ENCODE measurements at places on chromosomes 2 and 18. TPM values are rescaled to one million over a fixed set of nuclear protein-coding genes. Genes with fewer than 3 reads are reported as not detected.

DNA sequence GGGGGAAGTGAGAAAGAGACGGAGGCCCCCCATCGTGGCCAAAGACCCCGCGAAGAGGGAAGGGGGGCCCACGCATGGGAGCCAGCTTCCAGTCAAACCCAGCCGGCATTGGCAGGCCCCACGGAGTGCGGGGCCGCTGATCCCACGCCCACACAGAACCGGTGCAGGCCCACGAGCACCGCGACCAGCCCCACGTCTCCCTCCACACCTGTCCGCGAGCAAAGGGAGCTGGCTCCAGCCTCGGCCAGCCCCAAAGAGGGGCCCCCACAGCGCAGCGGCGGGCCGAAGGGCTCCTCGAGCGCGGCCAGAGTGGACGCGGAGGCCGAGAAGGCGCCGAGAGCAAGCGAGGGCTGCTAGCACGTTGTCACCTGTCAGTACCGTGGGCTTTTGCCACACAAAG, 125.0 kb upstream of the TWIST2 start:
- DNase-seq = no peak
- no peaks in the 10 kb centered on the region for H3K36me3 ChIP-seq
- H3K27ac ChIP-seq = no peak overlapping the region
- no peak overlapping the region for H3K4me3 ChIP-seq

GRCh38 chr2:67255933-67256615, 141.1 kb upstream of the ETAA1 start:
- DNase-seq = no peak
- no peaks in the 10 kb centered on the region for H3K36me3 ChIP-seq
- peaks cover 2% of the 10 kb centered on the region for H3K27me3 ChIP-seq

DNA sequence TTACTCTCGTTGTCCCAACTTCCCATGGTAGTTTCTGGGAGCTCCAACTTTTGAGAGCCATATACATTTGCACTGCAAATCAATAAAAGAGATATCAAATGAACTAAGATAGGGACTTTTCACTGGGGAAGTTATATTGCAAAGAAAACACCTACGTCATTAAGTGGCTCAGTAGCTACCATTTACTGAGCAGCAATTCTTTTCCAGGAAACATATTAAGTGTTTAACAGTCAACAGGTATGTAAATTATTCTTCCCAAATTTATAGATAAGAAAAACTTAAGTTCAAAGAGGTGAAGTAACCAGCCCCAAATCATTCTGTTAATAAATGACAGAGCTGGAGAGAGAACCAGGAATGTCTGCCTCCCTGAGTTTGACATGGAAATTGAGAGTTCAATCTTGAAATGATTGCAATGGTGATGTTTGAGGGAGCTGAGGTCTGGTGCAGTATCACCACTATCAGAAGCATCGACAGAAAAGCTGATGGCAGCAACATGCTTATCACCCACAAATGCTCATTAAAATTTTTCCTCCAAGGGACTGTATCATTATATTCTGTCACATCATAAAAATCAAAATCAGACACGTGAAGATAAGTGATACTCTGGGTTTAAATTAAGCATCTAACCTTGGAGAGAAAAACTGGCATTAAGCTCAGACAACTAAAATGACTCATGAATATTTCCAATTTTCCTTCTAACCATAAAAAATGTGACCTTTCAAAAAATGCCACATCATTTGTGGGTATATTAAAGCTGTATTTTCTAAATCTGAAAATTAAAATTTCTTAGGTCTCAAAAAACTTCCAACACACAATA, 43.4 kb downstream of the GAREM1 start:
- no peak overlapping the region for H3K27ac ChIP-seq
- peaks cover 1% of the 10 kb centered on the region for H3K4me1 ChIP-seq
- no peak for DNase-seq
- H3K4me3 ChIP-seq = no peak overlapping the region
- no peaks in the 10 kb centered on the region for H3K36me3 ChIP-seq
- H3K27me3 ChIP-seq = peaks cover 1% of the 10 kb centered on the region

DNA sequence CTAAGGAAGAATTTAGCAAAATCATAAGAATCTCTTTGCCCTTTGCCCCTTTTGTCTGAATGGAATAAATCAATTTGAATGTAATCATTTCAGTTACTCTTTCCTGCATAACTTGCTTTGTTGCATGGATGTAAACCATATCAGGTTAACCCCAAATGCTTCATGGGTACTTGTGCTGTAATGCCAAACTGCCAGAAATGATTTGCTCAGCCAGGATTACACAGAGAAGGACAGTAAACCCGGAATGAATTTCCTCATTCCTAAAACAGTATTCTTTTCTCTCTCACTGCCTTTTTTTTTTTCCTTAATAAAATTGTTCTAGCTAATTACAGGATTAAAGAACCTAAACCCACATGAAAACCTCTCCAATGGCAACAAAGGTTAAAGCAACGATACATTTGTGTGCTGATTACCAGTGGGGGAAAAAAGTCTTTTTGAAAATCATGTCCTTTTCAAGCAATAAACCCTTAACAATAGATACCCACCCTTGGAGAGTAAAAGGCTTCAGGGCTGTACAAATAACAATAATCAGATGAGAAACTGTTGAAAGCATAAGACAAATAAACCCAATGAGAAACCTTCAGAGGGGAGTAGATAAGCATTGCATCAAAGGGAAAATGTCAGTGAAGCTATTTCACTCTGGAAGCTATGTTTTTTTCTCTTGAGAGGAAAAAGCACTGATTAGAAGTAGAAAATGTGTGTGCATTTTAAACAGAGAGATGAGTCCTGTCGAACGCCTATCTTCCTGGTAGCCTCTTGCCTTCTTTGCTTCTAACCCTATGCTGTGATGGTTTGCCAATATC, 275.3 kb downstream of the CDH2 start:
- H3K27ac ChIP-seq = no peak overlapping the region
- peaks cover 2% of the 10 kb centered on the region for H3K36me3 ChIP-seq
- no peaks in the 10 kb centered on the region for H3K27me3 ChIP-seq
- peaks cover 4% of the 10 kb centered on the region for H3K4me1 ChIP-seq

- DNase-seq = no peak
- H3K36me3 ChIP-seq = peaks cover 9% of the 10 kb centered on the region
- no peak overlapping the region for H3K4me3 ChIP-seq
- H3K27ac ChIP-seq = no peak overlapping the region
- peaks cover 20% of the 10 kb centered on the region for H3K27me3 ChIP-seq
Measured at GRCh38 chr2:39663187-39663930, 2.4 kb upstream of the TMEM178A start.

DNA sequence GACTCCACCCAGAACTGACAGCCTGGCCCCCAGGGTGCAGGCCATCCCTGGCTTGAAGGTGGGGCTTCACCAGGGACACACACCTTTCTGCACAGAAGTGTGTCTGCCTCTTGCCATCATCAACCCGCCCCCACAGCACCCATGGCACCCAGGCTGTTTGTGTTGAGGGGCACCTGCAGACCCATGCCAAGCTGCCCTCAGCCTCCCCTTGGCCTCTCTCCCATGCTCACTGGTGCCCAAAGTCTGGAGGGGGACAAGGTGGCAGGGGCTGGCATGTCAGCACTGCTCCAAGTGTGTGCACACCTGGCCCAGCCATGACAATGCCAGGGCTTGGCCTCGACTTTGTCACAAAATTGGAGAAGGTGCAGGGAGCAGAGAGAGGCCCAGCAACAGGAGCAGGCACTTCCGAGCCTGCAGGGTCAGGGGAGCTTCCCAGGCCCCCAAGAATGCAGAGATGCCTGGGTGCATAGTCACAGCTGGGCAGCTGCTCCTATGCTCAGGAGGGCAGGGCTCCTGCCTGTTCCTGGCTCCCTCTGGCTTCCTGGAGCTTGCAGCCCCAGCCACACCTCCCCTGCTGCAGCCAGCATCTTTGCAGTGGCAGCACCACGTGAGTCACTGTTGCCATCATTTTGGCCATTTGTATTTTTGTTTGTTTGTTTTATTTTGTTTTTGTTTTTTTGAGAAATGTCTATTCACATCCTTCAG, 280.6 kb upstream of the UBE2E3 start:
- DNase-seq = no peak
- no peak overlapping the region for H3K4me3 ChIP-seq
- H3K36me3 ChIP-seq = no peaks in the 10 kb centered on the region

GRCh38 chr18:76441002-76441667, 53.9 kb downstream of the ZNF516 start:
- peaks cover 37% of the 10 kb centered on the region for H3K4me1 ChIP-seq
- no peak for DNase-seq
- H3K27me3 ChIP-seq = peaks cover 8% of the 10 kb centered on the region
- peaks cover 20% of the 10 kb centered on the region for H3K36me3 ChIP-seq
- no peak overlapping the region for H3K27ac ChIP-seq
- peak overlapping the region; percentile 31 for H3K4me3 ChIP-seq

GRCh38 chr2:69578198-69578540, 65.4 kb downstream of the AAK1 start:
- peak overlapping the region; percentile 34 for H3K27ac ChIP-seq
- peaks cover 42% of the 10 kb centered on the region for H3K4me1 ChIP-seq
- DNase-seq = no peak

The NGEF gene
- 1.4 TPM for total RNA-seq

The CD8B2 gene
- total RNA-seq = 0.05 TPM

The ANKRD53 gene
- total RNA-seq = 0.56 TPM

All from endothelial cell (in vitro differentiated cells).